ENCODE measurements at places on chromosomes 7 and 10. TPM values are rescaled to one million over a fixed set of nuclear protein-coding genes. Genes with fewer than 3 reads are reported as not detected.
A peak's percentile ranks its signal among the peaks of the same experiment; 100 is the strongest.

DNA sequence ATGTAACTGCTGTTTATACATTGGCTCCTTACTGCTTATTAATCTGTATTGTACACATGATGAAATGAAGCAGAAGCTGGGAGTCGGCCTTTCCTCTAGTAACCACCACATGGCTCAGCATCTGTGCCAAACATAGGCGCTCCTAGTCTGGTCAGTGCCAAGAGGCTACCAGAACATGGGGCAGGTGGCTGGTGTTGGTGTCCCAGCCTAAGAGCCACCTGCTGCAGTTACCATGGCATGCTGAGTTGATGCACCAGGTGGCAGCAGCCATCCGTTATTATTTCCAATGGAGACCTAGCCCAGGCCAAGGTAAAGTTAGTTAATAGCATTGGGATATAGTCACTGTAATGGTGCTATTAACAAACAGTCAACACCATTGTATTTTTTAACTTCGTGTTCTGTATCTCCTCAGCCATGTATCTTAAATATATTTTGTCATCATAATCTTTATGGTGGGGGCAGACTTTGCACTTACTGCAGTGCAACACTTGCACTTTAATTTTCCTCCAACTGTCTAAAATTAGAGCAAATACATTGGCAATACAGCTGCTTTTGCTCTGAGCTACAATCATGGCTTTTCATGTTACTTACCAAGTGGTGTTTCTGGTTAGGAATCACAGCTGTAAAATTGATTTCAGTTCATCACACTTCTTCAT, 33.1 kb downstream of the HBP1 start:
- DNase-seq, result peak; percentile 41

DNA sequence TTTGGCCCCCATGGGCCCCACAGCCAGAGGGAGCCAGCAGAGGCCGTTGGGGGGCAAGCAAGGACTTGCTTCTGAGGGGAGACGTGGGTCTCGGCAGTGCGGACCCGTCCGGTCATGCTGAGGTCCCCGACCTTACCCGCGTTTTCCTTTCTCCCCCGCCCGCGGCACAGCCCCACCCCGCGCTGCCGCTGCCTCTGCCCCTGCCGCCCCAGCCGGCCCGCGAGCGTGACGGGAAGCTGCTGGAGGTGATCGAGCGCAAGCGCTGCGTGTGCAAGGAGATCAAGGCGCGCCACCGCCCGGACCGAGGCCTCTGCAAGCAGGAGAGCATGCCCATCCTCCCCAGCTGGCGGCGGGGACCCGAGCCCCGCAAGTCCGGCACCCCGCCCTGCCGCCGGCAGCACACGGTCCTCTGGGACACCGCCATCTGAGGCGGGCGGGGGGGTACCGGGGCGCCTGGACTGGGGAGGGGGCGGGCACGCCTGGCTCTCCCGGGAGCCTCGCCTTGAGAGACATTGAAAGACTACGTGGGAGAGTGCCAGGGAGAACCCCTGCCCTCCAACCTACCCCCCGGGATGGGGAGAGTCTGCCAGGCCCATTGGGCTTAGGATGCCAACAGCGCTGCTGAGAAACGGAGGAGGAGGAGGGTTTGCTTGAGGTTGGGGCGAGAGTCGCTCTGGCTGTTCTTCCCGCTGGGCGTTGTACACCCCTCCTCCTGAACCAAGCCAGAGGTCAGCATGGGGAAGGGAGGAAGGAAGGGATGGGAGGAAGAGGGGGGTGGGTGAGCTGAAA, 9.9 kb downstream of the NYAP1 start:
- no peak for DNase-seq

- no peak for DNase-seq
Observed at GRCh38 chr7:127059475-127059874, 193.3 kb downstream of the GRM8 start.

GRCh38 chr7:127652333-127653248, 597 bp downstream of the SND1 start:
- DNase-seq, result no peak

DNA sequence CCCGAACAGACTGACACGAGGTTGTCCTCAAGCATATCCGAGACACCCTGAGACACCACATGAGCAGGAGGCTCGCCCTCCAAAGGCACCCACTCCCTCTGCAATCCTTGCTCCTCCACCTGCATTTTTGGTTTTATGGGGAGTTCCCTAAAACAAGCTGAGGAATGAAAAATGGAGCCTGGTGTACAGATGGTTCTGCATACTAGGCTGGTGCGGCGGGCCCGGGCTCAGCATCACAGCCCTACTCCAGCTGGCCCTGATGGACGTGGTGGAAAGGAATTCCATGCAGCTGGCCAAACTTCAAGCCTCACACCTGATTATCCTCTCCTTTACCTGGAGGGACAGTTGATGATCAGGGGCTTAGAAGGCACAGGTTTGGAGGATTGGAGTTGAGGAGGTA, 30.3 kb upstream of the JAKMIP3 start:
- DNase-seq, result no peak

GRCh38 chr10:18230794-18231193, 90.6 kb downstream of the CACNB2 start:
- no peak for DNase-seq

DRGX gene
- not detected for total RNA-seq

GDF10 gene
- total RNA-seq, result not detected

USP6NL gene
- 2.8 TPM for total RNA-seq

EZH2 gene
- 78.6 TPM for total RNA-seq

IL6 gene
- total RNA-seq, result not detected

Data from CD4-positive, CD25-positive, alpha-beta regulatory T cell (primary cell).